ENCODE measurements at places on chromosomes 16 and 17. TPM values are rescaled to one million over a fixed set of nuclear protein-coding genes. Genes with fewer than 3 reads are reported as not detected.

Gene CCL17
- not detected for total RNA-seq

Gene CMTM2
- not detected for total RNA-seq

Gene TRPV3
- 0.33 TPM for total RNA-seq

Gene SYT17
- 3.9 TPM for total RNA-seq

Gene RNF222
- total RNA-seq: not detected

DNA sequence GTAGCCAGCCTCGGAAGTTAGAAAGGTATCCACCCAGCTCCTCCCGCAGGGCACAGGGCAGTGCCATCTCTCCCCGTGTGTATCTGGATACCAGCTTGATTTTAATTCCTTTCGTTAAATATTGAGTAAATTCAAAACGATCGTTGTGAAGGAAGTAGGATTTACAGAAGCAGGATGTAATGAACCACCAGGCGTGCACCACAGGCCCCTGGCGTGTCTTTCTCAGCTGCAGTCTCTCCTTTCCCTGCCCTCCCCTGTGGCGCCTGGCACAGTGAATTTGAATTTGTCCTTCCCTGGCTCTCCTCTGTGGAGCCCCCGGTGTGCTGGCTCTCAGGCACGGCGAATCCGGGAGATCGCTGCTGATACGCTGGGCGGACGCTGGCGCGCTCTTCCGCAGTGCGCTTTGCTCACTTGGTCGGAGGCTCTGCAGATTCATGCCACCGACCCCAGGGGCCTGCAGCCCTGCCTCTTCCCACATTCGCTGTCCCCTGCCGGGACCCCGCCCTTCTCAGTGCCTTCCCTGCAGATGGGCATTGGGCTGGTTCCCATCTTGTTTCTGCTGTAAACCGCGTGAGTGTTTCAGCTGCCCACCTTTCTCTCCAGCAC, 164.6 kb downstream of the RPTOR start:
- H3K36me3 ChIP-seq: no peaks in the 10 kb centered on the region
- H3K4me1 ChIP-seq: peaks cover 8% of the 10 kb centered on the region
- no peak overlapping the region for H3K27ac ChIP-seq
- H3K27me3 ChIP-seq: no peaks in the 10 kb centered on the region
- no peak overlapping the region for H3K4me3 ChIP-seq

GRCh38 chr16:86565644-86566511, 751 bp upstream of the FOXC2 start:
- no peak overlapping the region for H3K4me3 ChIP-seq
- H3K27ac ChIP-seq: no peak overlapping the region
- no peak for DNase-seq
- H3K27me3 ChIP-seq: no peaks in the 10 kb centered on the region
- H3K4me1 ChIP-seq: peaks cover 31% of the 10 kb centered on the region

DNA sequence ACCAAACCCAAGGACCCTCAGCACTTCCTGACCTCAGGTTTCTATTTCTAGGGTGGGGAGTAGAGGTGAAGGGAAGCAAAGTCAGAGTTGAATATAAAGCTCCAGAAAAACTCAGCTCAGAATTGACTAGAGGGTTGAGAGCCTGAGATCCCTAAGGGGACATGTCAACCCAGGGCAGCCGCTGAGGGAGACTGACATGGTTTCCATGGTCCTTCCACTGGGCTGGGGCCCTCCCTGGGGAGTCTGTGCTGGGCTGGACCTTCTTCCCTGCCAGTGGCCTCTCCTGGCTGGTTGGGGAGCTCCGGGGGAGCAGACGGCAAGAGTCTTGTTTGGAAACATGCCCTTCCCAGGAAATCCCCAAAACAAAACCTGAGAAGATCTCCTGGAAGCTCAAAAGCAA, 121.3 kb downstream of the METRNL start:
- H3K36me3 ChIP-seq: no peaks in the 10 kb centered on the region
- H3K27ac ChIP-seq: no peak overlapping the region
- no peaks in the 10 kb centered on the region for H3K4me1 ChIP-seq
- DNase-seq: no peak
- H3K27me3 ChIP-seq: no peaks in the 10 kb centered on the region

DNA sequence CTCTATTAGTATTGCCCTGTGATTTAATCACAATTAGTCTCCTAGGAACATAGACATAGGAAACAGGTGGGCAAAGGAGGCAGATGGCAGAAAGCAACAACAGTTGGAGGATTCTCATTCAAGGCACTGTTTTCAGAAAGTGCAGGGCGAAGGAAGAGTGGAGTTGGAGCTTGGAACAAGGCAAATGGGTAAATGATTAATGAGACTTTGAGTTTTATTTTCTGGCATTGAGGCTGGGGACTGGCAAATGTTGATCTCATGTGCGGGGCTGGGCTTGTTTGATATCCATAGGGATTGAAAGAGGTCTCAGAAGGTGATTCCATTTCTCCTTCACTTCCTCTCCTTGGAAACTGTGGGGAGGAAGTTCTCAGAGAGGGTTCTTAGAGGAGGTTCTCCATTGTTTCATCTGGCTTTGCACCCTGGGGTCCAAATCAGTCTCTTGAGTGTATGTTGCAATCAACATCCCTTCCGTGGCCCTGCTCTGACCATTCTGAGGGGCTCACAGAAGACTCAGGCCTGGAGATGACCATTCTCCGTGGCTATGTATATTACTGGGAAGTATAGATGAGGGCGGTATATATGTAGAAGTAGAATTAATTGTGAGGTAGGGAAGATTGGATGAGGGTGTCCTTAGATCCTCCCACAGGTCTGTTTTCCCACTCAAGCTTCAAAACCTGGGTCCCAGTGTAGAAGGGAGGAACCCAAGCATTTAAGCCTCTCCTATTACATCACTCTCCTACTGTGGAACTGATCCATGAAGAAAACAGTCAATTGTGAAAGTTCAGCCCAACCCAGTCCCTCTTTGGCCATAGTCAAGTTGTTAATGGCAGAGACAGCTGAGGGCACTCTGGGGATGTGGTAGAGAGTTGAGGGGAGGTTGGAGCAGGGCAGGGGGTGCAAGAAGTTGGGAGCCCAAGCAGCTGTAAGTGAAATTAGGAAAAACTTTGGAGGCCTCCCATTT, 36.5 kb upstream of the SRSF1 start:
- no peaks in the 10 kb centered on the region for H3K27me3 ChIP-seq
- no peak for DNase-seq
- no peak overlapping the region for H3K27ac ChIP-seq
- no peak overlapping the region for H3K4me3 ChIP-seq
- no peaks in the 10 kb centered on the region for H3K36me3 ChIP-seq
- H3K4me1 ChIP-seq: peaks cover 6% of the 10 kb centered on the region

DNA sequence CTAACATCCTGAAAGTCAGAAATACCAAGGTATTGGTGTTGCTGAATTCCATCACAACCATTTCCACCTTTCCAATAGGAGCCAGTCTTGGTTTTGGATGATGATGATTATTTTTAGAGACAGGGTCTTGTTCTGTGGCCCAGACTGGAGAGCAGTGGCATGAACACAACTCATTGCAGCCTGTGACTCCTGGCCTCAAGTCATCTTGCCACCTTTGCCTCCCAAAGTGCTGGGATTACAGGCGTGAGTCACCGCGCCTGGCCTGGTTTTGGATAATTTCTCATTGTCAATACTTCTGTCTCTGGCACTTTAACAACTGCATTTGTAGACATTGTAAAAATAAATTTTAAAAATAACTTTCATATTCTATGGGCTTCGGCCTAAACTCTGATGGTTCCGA, 22.6 kb downstream of the STAT5B start:
- no peak overlapping the region for H3K4me3 ChIP-seq
- H3K27ac ChIP-seq: no peak overlapping the region
- H3K36me3 ChIP-seq: no peaks in the 10 kb centered on the region
- peaks cover 22% of the 10 kb centered on the region for H3K4me1 ChIP-seq
- no peak for DNase-seq

- H3K27me3 ChIP-seq: no peaks in the 10 kb centered on the region
- no peak overlapping the region for H3K27ac ChIP-seq
- no peak overlapping the region for H3K4me3 ChIP-seq
Observed at GRCh38 chr16:28310796-28311195, 18.5 kb downstream of the SBK1 start.

DNA sequence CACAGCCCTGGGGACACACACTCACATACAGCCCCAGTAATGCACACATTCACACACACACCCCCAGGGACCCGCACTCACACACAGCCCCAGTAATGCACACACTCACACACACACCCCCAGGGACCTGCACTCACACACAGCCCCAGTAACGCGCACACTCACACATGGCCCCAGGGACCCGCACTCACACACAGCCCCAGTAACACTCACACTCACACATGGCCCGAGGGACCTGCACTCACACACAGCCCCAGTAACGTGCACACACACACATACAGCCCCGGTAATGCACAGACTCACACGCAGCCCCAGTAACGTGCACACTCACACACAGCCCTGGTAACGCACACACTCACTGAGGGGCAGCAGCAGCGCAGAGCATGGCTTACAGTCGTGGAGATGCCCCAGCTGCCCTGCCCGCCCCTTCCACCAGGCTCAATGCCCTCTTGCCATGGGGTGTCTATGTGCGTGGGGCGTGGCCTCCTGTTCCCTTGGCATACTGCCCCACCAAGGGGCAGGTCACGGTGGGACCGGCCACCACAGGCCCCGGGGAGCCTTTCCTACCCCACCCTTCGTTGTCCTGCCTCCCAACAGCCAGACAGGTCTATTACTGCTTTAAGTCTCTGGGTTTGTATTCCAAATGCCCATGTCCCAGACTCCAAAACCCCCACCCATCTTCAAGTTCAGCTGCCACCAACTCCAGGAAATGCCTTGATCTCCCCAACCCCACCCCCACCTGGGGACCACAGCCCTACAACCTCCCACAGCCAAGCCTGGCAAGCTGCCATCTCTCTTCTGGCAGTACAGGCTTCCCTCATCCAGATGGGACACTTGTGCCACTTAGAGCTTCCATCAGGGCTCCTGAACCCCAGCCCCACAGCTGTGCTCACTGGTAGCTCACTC, 2.7 kb downstream of the CCDC102A start:
- no peaks in the 10 kb centered on the region for H3K36me3 ChIP-seq
- H3K27me3 ChIP-seq: no peaks in the 10 kb centered on the region
- no peak overlapping the region for H3K4me3 ChIP-seq

DNA sequence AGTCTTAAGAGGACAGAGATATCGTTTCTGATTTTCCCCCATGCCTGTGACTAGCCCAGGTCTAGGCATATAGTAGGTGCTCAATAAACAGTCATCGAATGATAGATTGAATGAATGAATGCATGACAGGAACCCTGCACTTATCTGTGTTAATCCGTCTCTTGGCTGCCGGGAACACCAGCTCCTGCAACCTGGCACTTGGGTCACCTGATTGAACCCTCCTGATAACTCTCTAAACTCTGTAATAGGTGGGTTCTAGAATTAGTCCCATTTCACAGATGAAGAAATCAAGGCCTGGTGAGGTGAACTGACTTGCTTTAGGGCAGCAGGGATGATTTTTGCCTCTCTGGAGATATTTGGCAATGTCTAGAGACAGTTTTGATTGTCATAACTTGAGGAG, 43.7 kb downstream of the ABCC1 start:
- H3K4me1 ChIP-seq: peaks cover 22% of the 10 kb centered on the region
- no peak for DNase-seq
- H3K27ac ChIP-seq: no peak overlapping the region
- H3K36me3 ChIP-seq: no peaks in the 10 kb centered on the region

- no peak overlapping the region for H3K4me3 ChIP-seq
- peaks cover 22% of the 10 kb centered on the region for H3K4me1 ChIP-seq
- no peak overlapping the region for H3K27ac ChIP-seq
- no peaks in the 10 kb centered on the region for H3K36me3 ChIP-seq
Observed at GRCh38 chr17:21204935-21205334, 9.0 kb downstream of the TMEM11 start.

DNA sequence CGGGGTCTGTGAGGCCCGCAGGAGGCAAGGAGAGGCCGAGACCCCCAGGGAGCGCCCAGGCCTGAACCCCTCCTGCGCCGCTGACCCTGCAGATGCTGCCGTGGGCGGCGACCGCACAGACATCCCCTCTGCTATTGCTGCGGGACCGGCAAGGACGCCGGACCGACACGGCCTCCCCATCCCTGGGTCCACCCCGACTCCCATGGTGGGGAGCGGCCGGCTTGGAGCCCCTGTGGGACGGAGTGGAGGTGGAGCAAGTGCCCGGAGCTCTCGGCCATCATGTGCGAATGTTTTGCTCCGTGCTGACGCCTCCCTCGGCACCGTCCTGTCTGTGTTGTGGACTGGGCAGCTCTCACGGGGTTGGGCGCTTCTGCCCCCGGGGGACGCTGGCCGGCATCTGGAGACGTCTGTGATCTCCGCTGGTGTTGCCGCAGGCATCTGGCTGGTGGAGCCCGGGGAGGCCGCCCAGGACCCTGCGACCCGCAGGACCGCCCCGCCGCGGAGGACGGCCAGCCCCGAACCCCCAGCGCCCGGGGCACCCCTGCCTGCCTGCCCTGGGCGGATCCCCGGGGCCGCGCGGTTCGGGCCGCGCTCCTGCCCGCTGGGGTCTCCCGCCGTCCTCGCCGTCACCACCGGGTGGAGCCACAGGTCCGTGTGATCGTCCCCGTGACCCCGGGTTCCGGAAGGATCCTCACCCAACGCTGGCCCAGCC, 12.8 kb upstream of the GNG13 start:
- peaks cover 12% of the 10 kb centered on the region for H3K4me1 ChIP-seq
- no peak overlapping the region for H3K27ac ChIP-seq
- H3K4me3 ChIP-seq: no peak overlapping the region
- no peak for DNase-seq
- peaks cover 21% of the 10 kb centered on the region for H3K27me3 ChIP-seq
- no peaks in the 10 kb centered on the region for H3K36me3 ChIP-seq

DNA sequence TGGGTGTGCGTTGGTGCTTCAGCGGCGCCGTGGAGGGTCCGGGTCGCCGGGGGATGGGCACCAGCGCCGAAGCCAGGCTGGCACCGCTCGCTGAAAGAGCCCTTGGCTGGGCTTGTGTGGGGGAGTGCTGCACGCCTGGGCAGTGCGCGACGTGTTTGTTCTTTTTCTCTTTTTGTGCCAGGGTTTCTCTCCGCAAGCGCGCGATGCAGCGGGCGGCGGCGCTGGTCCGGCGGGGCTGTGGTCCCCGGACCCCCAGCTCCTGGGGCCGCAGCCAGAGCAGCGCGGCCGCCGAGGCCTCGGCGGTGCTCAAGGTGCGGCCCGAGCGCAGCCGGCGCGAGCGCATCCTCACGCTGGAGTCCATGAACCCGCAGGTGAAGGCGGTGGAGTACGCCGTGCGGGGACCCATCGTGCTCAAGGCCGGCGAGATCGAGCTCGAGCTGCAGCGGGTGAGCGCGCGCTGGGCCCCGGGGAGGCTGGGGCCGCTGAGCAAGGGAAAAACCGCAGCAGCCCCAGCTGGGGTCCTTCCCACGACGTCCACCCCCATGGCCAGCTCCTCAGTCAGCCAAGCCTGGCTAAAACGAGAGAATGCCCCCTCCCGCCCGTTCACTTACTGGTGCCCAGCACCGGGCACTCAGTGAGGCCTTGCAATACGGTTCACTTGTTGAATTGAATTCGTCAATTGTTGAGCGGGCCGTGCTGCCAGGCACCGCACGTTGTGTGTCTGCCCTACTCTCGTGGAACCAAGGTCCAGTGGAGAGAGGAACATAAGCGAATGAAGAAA, 541 bp downstream of the GPT2 start:
- no peaks in the 10 kb centered on the region for H3K27me3 ChIP-seq
- H3K4me3 ChIP-seq: peak overlapping the region; percentile 69
- peak; percentile 64 for DNase-seq
- peaks cover 68% of the 10 kb centered on the region for H3K4me1 ChIP-seq
